ENCODE measurements at places on chromosomes 5 and 9. TPM values are rescaled to one million over a fixed set of nuclear protein-coding genes. Genes with fewer than 3 reads are reported as not detected.

DNA sequence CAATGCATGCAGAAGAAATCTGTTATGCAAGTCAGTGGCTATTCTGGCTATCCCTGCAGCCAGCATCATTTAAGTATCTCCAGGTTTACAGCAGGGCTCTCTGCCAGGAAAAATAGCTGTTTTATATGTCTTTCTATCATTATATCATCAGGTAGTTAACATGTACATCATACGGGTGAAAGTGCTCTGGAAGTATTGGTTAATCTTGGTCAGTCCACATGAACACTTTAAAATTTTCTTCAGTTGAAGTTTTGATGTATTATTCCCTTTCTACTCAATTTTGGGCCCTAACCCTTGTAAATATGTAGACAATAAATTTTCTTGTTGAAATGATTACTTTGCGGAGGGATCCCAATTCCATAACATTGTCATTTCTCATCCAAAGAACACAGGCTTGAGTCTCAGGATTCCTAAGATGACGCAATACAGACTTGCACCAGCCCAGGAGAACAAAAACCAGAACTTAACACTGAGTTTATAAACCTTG is 67.5 kb downstream of the SEMA6A start:
- H3K4me3 ChIP-seq, result no peak overlapping the region
- H3K4me1 ChIP-seq, result no peaks in the 10 kb centered on the region
- H3K27ac ChIP-seq, result no peak overlapping the region

The ORM2 gene
- not detected for total RNA-seq

- DNase-seq, result no peak
- H3K27me3 ChIP-seq, result peaks cover 1% of the 10 kb centered on the region
- H3K36me3 ChIP-seq, result no peaks in the 10 kb centered on the region
- no peaks in the 10 kb centered on the region for H3K4me1 ChIP-seq
- no peak overlapping the region for H3K27ac ChIP-seq
Observed at GRCh38 chr5:168301593-168302390, 10.3 kb downstream of the WWC1 start.

The IFNA21 gene
- not detected for total RNA-seq

The SOHLH1 gene
- not detected for total RNA-seq

The KCNIP1 gene
- not detected for total RNA-seq

DNA sequence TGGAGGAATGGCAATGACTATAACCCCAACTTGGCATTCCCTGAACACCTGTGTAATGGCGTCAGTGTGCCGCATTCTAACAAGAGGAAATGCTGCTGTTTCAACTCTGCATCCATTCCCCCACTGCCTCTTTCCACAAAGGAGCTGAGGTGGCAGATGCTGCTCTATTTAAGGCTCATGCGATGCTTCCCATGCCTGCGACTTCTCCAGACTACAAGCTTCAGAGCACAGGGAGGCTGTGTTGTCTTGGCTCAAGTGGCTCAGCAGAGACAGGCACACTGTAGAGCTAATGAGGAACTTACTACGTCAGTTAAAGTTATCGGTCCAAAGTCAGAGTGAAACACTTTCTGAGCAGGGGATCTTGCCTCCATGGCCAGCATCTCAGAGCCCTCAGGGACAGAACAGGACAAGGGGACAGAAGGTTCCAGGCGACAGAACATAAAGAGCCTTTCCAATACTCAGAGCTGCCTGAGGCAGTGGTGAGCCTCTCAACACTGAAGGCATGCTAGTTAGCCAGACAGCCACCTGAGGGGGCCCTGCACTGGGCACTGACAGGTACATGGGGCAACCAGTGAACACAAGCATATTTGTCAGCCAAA is 21.8 kb downstream of the TNIP1 start:
- H3K4me3 ChIP-seq, result peak overlapping the region; percentile 64
- H3K4me1 ChIP-seq, result peaks cover 85% of the 10 kb centered on the region
- H3K27ac ChIP-seq, result peak overlapping the region; percentile 96
- DNase-seq, result peak; percentile 36
- no peaks in the 10 kb centered on the region for H3K27me3 ChIP-seq

DNA sequence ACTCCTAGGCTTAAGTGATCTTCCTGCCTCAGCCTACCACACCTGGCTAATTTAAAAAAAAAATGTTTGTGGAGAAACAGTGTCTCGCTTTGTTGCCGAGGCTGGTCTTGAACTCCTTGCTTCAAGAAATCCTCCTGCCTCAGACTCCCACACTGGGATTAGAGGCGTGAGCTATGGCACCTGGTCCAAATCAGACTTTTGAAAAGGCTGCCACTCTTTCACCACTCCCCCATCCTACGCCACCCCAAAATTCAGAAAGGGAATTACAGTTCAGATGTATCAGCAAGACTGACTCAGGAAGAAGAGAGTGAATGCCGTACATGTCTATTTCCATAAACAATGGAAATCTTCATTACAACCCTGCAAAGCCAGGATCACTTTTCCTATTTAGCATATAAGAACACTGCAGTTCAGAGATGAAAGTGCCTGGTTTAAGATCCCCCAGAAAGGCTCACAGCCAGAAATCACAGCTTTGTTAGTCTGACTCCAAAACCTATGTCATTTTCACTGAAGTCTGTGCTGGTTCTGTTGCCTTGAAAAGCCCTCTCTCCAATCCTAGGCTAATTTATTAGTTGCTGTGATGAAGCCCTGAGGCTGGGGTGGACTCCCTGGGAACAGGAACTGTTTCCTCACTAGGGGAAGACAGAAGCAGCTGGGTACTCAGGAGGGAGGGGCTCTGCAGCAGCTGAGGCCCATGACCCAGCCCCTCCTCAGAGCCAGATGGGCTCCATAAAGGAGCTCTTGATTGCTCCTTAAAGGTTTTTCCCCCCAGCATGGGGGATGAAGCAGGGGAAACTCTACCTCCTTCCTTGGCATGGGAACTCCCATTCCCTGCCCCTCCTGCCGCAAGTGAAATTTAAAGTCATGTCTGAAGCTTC is 3.1 kb downstream of the FBLL1 start:
- no peaks in the 10 kb centered on the region for H3K36me3 ChIP-seq
- H3K27me3 ChIP-seq, result peaks cover 31% of the 10 kb centered on the region
- no peak overlapping the region for H3K27ac ChIP-seq
- peaks cover 9% of the 10 kb centered on the region for H3K4me1 ChIP-seq

The LCN6 gene
- not detected for total RNA-seq

The DND1 gene
- total RNA-seq, result 2.6 TPM
